ENCODE measurements at places on chromosomes 4 and X.

GRCh38 chr4:87075876-87076275 lies 141.1 kb downstream of the AFF1 start:
- DNase-seq, result no peak

DNA sequence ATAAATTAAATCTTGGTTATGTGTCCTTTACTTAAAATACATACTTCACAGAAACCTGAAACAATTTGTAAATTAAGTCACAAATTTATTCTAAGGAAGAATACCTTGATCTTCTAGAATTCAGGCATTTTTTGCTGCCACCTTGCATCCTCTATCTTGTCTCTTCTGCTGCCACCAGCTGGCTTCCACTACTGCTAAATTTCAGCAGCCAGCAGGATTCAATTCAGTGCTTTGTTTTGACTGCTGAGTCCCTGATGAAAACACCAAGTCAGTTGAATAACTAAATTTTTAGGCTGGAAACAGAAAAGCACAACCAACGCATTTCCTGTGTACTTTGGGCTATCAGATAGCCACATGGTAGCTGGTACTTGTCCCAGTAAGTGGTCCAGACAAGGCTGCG lies 2.4 kb upstream of the MBTPS2 start:
- no peak for DNase-seq

- peak; percentile 60 for DNase-seq
These were observed 68.7 kb downstream of the NSD2 start for GRCh38 chr4:1939664-1940509.

DNA sequence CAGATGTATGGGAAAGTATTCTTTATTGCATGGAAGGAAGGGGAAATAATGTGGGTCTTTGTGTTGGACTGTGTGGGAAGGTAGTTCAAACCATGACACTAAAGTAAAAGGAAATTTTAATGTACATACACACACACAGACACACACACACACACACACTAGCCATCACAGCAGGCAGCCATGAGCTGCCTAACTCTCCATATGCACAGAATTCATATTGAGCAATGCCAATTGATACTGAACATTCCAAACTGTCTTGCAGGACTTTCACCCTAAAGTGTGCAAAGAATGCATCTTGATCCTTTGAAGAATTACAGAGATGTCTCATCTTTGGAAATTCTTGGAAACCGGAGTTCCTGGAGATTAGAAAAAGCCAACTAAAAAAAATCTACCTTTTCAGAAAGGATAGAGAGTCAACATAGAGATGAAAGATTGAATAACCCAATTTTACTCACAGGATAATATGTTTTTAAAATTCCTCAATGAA lies 120.6 kb upstream of the MBNL3 start:
- no peak for DNase-seq

GRCh38 chr4:135966936-135967335 lies 1565.4 kb downstream of the PCDH18 start:
- DNase-seq, result no peak

DNA sequence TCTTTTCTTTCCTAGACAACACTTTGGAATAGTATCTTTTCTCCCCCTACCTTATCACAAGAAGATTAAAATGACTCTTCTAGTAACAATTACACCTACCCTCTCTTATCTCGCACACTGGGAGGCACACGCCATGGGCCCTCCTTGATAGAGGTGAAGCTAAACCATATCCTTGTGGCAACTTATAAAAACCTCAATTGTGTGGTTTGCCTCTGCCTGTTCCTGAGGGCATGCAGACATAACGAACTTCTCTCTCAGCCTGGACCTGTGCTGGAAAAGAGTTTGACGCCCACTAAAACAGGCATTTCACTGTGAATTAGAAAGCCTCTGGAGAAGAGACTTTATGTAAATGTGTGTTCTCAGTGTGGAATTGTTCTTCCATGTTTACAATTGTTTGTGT lies 141.2 kb downstream of the NDST3 start:
- no peak for DNase-seq

- DNase-seq, result no peak
These were observed 11.2 kb upstream of the SPARCL1 start for GRCh38 chr4:87540146-87541058.

DNA sequence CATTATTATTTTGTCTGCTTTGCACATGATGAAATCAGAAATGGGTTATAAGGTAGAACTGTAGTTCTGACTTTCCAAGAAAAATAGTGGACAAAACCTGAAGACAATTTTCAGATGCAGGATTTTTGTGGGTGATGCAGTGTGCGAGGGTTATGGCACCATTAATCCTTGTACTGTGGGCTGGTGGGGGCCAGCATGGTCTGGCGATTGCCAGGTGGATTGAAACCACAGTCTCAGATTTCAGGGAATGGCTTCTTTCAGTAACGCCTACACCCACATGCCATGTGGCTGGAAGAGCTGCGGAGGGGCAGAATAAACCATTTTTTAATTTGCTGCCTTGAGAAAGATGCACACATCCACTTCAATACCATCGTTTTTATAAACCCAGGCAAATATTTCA lies 150.5 kb downstream of the ARSF start:
- DNase-seq, result peak; percentile 42

- no peak for DNase-seq
These were observed 212.0 kb downstream of the DHX15 start for GRCh38 chr4:24372341-24372740.

GRCh38 chr4:176271749-176272148 lies 2.7 kb upstream of the ASB5 start:
- no peak for DNase-seq

GRCh38 chrX:146907391-146908240 lies 93.1 kb upstream of the CXorf51A start:
- DNase-seq, result no peak

DNA sequence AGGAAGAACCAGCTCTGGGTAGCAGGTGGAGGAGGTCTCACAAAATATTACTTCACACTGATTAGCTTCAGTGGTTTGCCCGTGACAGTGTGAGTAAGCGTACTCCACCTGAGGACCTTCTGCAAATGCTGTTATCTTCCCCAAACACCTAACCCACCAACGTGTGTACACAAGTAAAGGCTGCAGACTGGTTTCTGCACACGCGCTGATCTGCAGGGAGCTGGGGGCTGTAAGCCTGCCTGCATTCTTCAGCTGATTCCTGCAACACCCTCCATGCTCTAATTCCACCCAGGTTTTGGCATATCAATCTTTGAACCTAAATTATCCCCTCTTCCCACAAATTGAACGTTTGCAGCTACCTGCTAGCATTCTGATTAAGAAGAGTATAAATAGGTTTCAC lies 820.2 kb downstream of the TRIML1 start:
- no peak for DNase-seq

- no peak for DNase-seq
These were observed 1.9 kb downstream of the MYL5 start for GRCh38 chr4:675980-676870.

DNA sequence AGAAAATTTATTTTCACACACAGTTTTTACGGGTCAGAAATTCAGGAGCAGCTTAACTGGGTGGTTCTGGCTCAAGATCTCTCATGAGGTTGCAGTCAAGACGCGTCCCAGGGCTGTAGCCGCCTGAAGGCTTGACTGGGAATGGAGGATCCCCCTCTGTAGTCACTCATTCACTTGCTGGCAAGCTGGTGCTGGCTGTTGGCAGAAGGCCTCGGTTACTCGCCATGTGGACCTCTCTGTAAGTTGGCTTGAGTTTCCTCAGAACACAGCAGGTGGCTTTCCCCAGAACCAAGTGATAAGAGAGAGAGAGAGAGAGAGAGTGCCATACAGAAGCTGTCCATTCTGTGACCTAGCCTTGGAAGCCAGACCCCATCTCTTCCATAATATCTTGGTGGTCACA lies 132.8 kb downstream of the DCLK2 start:
- no peak for DNase-seq

DNA sequence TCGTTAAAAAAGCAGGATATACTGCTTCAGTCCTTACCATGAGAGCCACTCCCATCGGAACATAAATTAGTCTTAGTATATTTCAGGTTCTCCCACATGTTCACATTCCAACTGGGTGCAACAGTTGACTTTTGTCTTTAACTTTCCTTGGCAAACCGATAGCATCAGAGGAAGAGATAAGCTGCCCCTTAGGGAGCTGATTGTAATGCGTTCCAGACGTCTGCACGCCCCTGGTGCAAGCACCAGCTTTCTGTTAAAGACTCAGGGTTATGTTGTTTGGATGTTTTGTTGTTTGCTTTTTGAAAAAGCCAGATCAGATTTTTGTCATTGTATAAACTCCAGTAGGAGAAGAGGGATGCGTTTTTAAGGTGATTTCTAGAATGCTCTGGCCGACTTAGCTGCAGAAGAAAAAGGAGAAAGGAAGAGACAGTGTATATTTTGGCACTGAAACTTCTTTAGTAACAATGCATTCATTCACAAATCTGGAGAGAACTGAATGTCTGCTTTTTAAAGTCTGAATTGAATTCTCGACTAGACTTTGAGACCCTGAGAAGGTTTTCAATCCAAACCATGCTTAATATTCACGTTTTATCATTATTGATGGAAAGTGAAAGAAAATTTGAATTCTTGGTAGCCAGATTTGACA lies 160.9 kb downstream of the CBR4 start:
- no peak for DNase-seq

DNA sequence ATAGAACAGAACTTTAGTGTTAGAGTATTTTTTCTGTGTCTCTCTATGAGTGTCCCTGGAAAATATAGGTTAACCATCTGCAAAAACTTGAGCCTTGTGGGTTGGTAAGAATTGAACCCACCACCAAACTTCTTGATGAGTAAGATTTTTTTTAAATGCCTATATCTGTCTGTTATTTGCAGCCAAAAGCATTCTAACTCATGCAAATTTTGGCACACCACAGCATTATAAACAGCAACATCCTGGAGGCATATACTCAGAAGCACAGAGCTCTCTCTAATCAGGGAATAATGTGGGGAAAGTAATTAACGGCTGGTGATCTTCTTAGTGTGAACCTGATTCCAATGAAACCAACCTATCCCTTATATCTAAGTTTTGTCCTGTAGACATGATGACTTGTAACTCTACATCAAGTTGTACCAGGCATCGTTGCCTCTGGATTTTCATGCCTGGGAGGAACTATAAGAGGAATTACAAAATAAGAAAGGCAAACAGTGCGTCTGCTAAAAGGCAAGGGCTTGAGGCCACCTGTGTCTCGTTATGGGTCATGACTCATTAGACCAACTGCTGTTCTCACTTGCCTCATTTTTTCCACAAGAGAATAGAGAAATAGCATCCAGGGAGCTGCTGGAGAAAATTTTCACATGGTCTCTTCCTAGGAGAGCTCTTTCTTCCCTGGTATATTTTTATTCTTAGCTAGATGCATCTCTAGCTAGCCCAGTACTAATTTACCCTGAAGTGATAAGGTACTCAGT lies 202.4 kb downstream of the CHIC2 start:
- peak; percentile 88 for DNase-seq

DNA sequence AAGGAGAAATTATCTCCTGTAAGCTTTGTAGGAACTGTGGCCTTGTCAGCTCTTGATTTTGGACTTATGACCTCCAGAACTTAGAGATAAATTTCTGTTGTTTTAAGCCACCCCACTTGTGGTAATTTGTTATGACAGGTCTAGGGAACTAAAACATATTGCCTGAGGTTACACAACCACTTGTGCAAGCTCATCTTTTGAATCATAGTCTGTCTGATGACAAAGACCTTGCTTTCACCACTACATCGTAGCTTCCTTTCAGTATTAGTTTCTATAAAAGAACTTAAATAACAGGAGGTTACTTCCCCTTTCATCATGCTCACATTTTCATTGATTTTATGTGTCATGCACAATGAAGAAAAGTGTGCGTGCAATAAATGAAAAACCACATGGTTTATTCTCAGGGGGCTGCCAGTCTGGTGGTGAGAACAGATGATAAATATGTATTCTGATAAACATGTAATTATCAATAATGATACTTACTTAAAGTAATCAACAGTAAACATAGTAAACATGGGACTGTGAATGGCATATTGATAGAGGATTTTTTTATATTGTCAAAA lies 690.0 kb upstream of the HS3ST1 start:
- no peak for DNase-seq
